ENCODE measurements at places on chromosomes 6 and 20.

DNA sequence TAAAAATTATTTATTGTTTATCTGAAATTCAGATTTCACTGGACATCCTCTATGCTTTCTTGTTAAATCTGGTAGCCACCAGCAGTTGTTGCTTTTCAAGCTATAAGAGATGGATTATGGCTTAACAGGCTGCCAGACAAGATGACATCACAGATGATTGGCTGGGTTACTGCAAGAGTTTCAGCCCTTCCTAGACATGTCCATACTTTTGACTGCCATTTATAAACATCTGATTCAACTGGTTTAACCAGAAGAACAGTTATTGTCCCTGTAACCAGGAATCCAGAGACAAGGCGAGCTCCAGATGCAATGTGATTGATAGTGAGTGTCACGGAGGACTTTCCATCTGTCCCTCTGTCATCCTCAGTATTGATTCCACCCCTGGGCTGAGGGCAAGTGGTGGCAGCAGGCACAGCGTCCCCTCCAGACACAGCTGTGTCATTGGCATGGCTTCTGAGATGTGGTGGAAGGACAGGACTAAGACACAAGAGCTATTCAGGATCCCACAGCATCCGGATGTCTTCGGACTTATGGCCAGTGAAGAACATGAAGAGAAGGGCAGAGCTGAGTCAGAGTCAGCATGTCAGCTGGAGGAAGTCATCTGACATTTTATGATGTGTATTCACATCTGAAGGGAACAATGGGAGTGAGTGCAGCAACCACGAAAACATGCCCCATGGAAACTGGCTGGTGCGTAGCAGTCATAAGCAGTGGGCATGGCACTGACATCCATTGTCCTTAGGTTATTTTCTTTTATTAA, 284.5 kb upstream of the CDYL start:
- no peak for DNase-seq

GRCh38 chr20:3755269-3755668, 12.3 kb downstream of the ADISSP start:
- no peak for DNase-seq

DNA sequence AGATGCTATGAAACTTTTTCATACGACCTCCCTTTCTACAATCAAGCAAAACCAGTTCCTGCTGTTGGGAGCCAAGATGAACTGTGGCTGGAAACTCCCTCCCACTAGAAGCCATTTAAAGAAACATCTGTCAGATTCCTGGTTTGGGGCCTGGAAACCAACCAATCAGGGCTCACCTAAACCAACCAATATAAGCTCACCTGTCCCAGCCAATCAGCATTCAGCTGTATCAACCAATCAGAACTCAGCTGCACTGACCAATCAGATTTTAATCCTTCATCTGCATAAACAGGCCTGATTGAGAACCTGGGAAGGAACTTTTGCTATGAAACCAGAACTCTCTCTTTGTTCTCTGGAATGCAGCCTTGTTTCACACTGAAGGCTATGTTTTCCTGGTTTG, 42.4 kb downstream of the SNX14 start:
- no peak for DNase-seq

DNA sequence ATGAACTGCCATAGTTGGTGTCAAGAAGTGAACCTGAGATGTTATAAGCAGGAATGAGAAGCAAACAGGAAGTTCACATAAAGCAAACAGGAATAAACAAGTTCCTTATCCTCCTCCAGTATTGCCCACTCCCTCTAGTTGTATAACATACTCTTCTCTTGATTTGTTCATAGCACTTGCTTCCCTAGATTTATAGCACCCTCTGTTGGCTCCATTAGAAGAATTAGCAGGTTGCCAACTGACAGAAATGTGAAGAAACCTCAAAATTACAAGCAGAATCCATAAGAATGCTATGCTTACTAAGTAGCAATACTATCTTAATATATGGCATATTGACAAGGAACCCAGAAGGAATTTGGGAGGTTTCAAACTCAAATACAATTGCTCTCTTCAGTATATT, 195.4 kb downstream of the TBX18 start:
- DNase-seq, result no peak

- no peak for DNase-seq
These were observed 113.9 kb downstream of the GMPR start for GRCh38 chr6:16352258-16352635.

- no peak for DNase-seq
These were observed 62.2 kb upstream of the GCM1 start for GRCh38 chr6:53210811-53211210.

- DNase-seq, result no peak
These were observed 37.7 kb upstream of the NOL4L start for GRCh38 chr20:32622585-32623468.

GRCh38 chr20:64152906-64153305, 11.3 kb upstream of the MYT1 start:
- DNase-seq, result no peak

DNA sequence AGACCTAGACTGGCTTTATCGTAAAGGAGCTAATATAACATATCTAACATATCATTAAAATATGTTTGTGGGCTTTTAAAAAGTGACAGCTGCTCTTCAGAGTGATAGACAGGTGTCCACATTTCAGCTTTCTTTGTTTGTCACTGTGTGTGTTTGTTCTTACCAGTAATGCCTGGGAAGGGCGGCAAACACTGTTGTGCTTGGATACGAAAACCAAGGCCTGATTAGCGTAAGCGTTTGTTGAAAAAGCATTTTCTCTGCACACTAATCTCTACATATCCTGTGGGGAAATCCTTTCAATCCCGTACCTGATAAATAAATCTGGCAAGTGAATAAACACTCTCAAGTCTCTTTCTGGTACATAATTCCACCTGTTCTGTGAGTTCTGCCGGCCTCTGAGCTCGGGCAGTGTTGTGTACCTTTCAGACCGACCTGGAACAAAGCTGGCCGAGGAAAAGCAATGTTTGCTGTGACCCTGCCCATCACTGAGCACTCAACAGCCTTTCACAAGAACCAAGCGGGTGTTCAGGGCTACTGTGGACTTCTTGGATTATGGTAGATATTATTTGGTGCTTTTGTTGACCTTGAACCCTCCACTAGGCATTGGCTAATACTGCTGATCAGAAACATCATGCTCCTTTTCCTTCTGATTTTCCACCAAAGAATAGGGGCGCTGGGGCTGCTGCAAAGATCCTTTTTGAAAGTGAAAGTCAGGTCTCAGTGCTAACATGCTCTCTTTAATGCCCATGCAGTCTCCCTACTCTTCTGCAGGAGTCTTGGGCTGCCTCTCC, 100.4 kb downstream of the CD83 start:
- DNase-seq, result no peak
